ENCODE measurements at places on chromosomes 5 and 9. TPM values are rescaled to one million over a fixed set of nuclear protein-coding genes. Genes with fewer than 3 reads are reported as not detected.

The IFNA21 gene
- not detected for total RNA-seq

The ZNF454 gene
- 1.7 TPM for total RNA-seq

The PLAC8L1 gene
- total RNA-seq: not detected

The NXNL2 gene
- total RNA-seq: 3.1 TPM

The CTNNAL1 gene
- total RNA-seq: 182 TPM

The CARD9 gene
- 1.4 TPM for total RNA-seq

Data from epithelial cell of proximal tubule (primary cell).